ENCODE measurements at places on chromosomes 5 and 9.

GRCh38 chr5:72288924-72289323, 31.1 kb downstream of the MRPS27 start:
- no peak for DNase-seq

GRCh38 chr5:67196537-67197059, at the start of gene CD180:
Gene CD180, minus strand, starts transcription at chr5:67196799. Its CDS starts 158 bp downstream, at chr5:67196641.
- no peak for DNase-seq

- no peak for DNase-seq
Measured at GRCh38 chr5:79261897-79262296, 26.0 kb downstream of the JMY start.

GRCh38 chr9:134891713-134892112, 11.1 kb downstream of the FCN2 start:
- no peak for DNase-seq

- no peak for DNase-seq
Measured at GRCh38 chr5:17720071-17720470, 85.8 kb downstream of the TAF11L14 start.

GRCh38 chr5:99386406-99387077, 457.7 kb upstream of the CHD1 start:
- no peak for DNase-seq

DNA sequence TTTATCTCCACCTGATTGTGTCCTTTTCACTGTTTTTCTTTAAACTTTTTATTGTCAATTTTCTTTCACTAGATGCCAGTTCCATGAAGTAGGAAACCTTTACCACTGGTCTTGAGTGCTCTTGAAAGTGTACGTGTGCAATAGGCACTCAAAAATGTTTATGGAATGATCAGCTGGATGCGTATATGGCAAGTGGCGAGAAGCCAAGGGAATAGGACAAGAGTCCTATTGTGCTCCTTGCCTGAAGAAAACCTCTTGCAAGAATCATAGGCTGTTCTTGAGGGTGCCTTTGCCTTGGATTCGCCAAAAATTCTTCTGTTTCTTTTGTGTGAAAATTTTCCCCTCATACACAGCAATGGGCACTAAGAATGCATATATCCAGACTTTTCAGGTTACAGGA, 97.7 kb downstream of the GHR start:
- no peak for DNase-seq

GRCh38 chr9:18384066-18384465, 89.9 kb upstream of the ADAMTSL1 start:
- DNase-seq = no peak

GRCh38 chr9:15729507-15729906, 176.7 kb downstream of the CCDC171 start:
- DNase-seq = no peak
